ENCODE measurements at places on chromosomes 7 and 10.

GRCh38 chr10:128839134-128839533 is 627.9 kb upstream of the MGMT start:
- DNase-seq: no peak

DNA sequence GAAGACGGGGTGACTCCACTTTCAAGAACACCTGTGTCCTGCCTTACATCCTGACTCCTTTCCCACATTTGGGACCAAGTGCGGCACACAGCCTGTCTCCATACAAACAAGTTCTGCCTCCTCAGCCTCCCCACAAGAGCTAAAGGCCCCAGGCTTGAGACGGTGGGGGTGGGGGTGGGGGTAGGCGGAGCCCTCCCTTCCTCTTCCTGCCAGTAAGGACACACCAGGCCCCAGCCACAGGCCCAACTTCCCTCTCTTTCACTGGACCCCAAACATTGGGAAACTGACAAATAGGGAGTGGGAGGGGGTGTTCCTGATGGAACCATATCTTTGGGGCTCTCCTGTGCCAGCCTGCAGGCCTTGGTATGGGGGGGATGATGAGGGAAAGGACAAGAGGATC is 4.6 kb downstream of the CDK5 start:
- no peak for DNase-seq

DNA sequence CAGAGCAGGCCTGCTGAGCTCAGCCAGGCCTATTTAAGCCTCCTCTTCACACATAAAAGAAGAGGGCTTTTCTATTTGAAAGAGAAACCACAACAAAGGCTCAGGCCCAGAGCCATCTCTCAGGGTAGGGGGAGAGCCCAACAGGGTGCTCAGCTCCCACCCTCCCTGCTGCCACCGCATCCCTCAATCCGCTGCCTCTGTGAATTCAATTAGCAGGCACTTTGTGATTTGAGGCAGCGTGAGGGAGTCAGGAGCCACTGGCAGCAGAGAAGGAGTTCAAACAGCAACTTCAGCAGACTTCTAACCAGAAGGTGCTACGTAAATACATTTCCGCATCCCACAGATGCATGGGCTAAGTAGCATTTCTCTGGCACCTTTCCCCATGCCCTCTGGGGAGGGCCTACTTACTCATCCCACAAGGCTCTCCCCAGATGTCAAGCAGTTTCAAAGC is 45.2 kb downstream of the LRRC20 start:
- DNase-seq: no peak

DNA sequence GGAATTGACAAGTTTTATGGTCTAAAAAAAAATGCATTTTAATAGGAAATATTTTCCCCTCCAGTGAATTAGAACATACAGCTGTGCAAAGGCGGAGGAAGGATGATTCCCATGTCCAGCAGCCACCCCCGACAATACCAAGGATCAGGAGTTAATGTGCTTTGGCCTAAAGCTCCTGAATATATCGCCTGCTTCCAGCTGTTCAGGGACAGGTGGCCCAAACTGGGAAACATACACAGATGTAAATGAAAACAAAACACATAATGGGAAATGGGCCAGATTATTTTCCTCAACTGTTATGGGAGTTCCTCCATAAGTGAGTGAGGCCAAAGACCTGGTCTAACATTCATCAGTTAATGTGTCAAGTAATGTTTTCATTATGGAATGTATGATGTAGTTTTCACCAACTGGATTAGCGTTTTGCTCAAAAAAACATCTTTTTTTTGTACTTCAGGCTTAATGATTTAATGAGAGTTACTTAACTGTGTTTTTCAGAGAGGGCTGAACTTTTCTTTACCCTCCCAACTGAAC is 55.1 kb upstream of the LAMB1 start:
- no peak for DNase-seq

- DNase-seq: no peak
Observed at GRCh38 chr7:97377713-97378112, 260.2 kb downstream of the SDHAF3 start.

GRCh38 chr7:35024298-35024697 is 13.0 kb downstream of the DPY19L1 start:
- DNase-seq: no peak

- DNase-seq: no peak
Observed at GRCh38 chr7:10596827-10597226, 376.8 kb upstream of the PHF14 start.

DNA sequence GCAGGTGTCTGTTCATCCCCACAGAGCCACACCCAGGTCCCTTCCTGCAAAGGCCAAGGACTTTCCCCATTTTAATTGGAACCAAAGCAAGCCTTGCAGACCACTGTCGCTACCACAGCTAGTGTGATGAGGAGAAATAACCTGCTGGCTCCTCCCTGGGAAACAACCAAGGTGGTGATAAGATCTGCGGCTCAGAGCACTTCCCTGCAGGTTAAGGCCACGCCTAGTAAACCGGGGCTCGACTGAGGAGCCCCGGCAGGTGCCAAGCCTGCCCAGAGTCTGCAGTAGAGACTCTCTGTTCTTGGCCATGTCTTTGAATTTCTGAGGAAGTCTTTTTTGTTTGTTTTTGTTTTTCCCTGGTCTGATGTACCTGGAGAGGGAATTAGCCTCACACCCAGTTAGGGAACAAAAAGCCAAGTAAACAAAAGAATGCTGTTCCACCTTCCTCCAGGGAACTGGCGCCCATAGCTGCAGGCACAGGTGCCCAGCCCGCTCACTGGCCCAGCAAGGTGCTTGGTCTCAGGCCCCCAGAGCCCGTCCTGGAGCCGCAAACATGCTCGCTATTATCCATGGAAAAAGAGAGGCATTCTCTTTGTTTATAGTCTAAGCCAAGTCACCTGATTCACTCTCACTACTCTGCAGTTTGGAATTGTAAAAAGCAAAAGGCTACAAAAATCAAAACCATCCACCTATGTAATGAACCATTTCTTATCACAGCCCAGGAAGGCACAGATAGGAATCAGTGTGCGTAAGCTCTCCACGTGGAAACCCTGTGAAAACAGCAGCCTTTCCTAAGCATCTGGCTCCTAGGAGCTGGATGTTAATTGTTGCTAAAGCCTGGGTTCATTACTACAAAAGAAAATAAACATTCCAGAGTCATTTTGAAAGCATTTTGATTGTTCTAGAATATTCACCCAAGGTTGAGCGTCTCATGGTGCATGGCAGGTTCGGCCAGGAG is 2.7 kb downstream of the GPR146 start:
- no peak for DNase-seq

Data from SHP77 (cell line).